ENCODE measurements at places on chromosomes 13 and 19. TPM values are rescaled to one million over a fixed set of nuclear protein-coding genes. Genes with fewer than 3 reads are reported as not detected.

The ZNF491 gene
- total RNA-seq = 0.93 TPM

The PSG2 gene
- not detected for total RNA-seq

The STAP2 gene
- 3.6 TPM for total RNA-seq

The OR7C1 gene
- total RNA-seq = not detected

The TNFSF13B gene
- total RNA-seq = 1.7 TPM

The PLIN5 gene
- 0.14 TPM for total RNA-seq

The C19orf73 gene
- 0.80 TPM for total RNA-seq

The WASF3 gene
- 23.0 TPM for total RNA-seq

The MATK gene
- total RNA-seq = 0.29 TPM

The SHANK1 gene
- total RNA-seq = 2.9 TPM

The FOXA3 gene
- total RNA-seq = not detected

The THSD1 gene
- 41.3 TPM for total RNA-seq

The SLC15A1 gene
- 0.27 TPM for total RNA-seq

The SIAH3 gene
- total RNA-seq = not detected

The RNF113B gene
- not detected for total RNA-seq

The CEACAM4 gene
- total RNA-seq = not detected

The OLFM2 gene
- total RNA-seq = 0.14 TPM

The SIGLECL1 gene
- total RNA-seq = not detected

The IFI30 gene
- total RNA-seq = 1.5 TPM

The STOML3 gene
- not detected for total RNA-seq

The ZNF85 gene
- total RNA-seq = 10.1 TPM

The KCNRG gene
- 2.2 TPM for total RNA-seq

The WDR87 gene
- total RNA-seq = not detected

The OSCAR gene
- not detected for total RNA-seq

The ZNF441 gene
- total RNA-seq = 7.2 TPM

The GSX1 gene
- total RNA-seq = not detected

The CRLF1 gene
- not detected for total RNA-seq

The ZFR2 gene
- not detected for total RNA-seq

The COX6B2 gene
- not detected for total RNA-seq

The GIPC1 gene
- total RNA-seq = 106 TPM

The KLK8 gene
- total RNA-seq = not detected

The EXOC3L2 gene
- 1.7 TPM for total RNA-seq

The CEACAM3 gene
- total RNA-seq = not detected

The ZNF28 gene
- 16.6 TPM for total RNA-seq

The SRRM5 gene
- 0.27 TPM for total RNA-seq

The ZNF667 gene
- 3.4 TPM for total RNA-seq

The PSG1 gene
- not detected for total RNA-seq

The C3 gene
- total RNA-seq = 0.27 TPM

The ZNF547 gene
- 1.2 TPM for total RNA-seq
